ENCODE measurements at places on chromosomes 12 and 14.

- DNase-seq, result no peak
These were observed 51.1 kb downstream of the SLC38A1 start for GRCh38 chr12:46217541-46218321.

DNA sequence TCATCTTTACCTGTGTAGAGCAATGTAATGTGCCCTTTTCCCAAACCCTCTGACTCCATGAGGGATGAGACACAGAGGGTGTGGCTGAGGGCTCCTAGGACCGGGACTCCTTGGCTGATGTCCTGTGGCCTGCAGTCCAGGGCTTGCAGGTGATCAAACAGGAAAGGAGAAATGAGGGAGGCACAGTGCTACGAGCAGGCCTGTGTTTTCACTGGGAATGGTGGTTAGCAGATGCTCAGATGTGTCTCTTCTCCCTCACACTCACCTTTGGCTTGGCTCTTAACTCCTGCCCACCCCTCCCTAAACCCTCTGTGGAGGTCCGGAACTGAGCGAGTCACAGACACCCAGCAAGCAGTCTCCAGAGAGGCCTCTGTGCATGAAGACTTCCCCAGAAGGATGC is 254.4 kb downstream of the DAD1 start:
- no peak for DNase-seq

DNA sequence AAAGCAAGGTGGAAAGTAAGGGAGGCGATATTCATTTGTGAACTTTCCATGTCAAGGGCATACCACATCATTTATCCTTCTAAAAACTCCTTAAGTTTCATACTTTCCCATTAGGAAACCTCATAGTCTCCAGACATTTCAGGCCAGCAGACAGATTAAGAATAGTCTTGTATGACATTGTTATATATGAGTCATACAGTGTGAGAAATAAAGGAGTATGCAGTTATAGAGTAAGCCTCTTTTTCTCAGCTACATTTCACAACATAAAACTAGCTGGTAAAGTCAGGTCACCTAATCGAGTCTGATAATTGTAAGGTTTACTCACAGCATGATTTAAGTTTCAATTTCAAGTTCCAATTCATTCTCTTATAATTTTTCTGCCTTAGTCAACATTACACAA is 164.3 kb downstream of the GRIP1 start:
- DNase-seq, result peak; percentile 78

DNA sequence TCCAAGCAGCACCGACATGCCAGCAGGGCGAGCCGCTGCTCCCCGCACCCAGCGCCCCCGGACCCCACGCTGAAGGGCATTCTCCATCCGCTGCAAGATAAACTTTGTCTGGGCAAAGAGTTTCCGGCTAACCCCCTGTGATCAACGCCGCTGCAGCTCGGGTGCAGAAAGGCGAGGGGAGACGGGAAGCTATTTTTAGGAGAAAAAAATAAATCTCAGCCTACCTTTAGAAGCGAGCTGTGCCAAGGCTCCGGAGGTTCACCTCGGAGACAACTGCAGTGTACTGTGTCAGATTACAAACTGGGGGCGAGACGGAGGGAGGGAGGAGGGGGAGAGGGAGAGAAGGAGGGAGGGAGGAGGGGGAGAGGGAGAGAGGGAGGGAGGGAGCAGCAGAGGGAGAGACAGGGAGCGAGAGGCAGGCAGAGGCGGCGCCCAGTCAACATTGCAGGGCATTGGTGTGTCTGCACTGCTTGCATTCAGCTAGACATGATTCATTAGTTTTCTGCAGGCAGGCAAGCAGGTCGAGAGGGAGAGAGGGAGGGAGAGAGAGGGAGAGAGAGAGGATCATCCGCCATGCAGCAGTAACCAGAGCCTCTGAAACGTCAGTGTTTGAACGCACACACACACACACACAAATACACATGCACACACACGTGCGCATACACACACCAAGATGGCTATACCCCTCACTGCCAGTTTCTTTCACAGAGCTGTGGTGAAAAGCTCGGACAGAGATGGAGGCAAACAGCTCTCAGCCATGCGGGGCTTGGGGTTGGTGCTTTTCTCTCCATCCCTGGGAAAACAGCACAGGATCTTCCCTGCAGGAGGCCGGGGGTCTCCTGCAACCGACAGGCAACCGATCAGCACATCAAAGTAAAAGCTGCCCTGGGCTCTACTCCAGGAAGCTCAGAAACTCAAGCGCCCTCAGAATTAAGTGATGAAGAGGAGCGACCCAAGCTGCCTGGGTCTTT is at the start of gene RIMBP2:
RIMBP2 (minus strand) TSS at position 302 of the 971 bp plus-strand sequence. CDS start 237,286 bp downstream, outside the sequence.
- peak; percentile 58 for DNase-seq

DNA sequence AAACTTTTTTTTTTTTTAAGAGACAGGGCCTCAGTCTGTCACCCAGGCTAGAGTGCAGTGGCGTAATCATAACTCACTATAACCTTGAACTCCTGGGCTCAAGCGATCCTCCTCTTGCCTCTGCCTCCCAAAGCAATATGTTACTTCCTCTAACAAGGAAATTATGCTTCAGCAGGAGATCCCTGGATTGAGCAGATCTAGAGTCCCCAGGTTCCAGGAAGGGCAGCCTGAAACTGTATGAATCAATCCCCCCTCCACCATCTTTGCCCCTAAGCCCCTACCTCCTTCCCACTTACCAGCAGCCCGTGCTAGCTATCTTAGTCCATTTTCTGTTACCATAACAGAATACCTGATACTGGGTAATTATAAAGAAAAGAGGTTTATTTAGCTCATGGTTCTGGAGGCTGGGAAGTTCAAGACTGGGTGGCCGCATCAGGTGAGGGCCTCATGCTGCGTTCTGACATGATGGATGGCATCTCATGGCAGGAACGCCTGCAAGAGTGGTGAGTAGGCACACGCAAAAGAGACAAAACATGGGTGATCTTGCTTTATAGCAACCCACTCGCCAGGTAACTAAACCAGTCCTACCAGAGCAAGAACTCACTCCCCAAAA is 5.0 kb downstream of the TAMALIN start:
- DNase-seq, result no peak

GRCh38 chr14:94673781-94674231 is 61.6 kb downstream of the SERPINA3 start:
- peak; percentile 91 for DNase-seq

DNA sequence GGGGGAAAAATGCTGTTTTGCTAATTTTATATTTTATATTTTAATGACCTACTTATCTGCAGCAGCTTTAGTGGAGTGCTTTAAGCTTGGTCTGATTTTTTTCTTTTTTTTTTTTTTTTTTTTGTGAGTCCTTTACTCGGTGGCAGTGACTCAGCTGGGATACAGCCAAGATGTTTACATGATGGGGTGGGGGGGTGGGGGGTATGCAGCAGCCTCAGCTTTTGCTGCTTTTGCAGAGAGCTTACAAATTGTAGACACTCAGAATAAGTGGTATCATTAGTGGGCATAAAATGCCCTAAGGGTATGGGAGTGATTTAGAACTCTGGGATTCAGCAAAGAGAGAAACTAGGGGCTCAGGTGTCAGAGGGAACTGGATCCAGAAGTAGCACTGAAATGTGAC is 38.2 kb upstream of the ARHGAP5 start:
- peak; percentile 13 for DNase-seq

DNA sequence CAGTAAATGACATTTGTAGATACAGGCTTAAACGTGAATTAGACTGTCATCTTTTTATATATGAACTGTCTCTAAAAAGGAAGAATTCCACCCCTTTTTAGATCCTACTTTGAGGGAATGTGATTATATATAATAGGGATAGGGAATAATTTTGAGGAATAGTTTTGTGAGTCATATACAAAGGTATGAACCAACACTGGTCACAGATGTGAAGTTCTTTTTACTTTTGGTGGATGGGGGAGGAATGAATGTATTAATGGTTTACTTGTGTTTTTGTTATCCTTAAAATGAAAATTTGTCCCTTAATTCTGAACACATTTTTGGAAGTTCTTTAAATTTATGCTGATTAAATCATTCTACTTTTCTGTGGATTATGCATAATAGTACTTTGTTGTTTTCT is 30.4 kb downstream of the FRS2 start:
- DNase-seq, result peak; percentile 62

All from fibroblast of skin of back (primary cell).